Stimulated activated CD4-positive, alpha-beta T cell treated with anti-CD3 and anti-CD28 coated beads, Interleukin-15, amount 100 ng/mL, for 1 hour (primary cell): ENCODE measurements at places on chromosomes 7 and 10.

DNA sequence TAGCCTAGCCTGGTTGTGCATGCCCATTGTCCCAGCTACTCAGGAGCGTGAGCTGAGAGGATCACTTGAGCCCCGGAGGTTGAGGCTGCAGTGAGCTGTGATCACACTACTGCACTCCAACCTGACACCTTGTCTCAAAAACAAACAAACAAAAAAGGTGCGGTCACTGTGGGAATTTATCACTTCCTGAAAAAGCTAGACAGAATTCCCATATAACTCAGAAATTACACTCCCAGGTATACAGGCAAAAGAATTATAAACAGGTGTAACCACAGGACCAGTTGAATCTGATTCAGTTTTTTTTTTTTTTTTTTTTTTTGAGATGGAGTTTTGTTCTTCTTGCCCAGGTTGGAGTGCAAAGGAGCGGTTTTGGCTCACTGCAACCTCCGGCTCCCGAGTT lies 3.2 kb upstream of the OGDH start:
- no peak for DNase-seq

- DNase-seq, result no peak
Observed at GRCh38 chr7:107993891-107994291, 9.1 kb downstream of the LAMB1 start.

- no peak for DNase-seq
Observed at GRCh38 chr7:94655848-94656657, at the start of gene SGCE. Gene SGCE (minus strand): TSS chr7:94656133. CDS start chr7:94656098, 35 bp downstream.

GRCh38 chr7:78178319-78178718 lies 379.7 kb downstream of the PHTF2 start:
- DNase-seq, result no peak

DNA sequence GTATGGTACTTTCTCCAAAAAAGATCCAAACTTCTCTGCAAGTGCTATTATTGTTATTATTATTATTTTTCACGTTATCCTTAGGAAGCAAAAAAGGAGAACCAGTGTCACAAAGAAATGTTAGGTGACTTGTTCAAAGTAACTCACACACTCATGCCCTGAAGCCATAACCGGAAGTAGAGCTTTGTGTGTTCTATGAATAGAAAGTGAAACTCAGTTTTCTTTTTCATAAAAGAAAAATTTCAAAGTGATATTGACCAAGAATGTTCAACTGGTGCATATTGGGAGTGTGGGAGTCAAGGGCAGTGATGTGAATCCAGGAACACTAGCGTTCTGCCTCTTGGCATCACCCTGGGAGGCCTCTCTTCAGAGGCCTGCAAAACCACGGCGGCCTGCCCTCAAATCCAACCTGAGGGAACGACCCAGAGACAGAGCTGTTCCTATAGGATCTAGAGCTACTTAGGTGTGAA lies 106.1 kb downstream of the PRKCQ start:
- no peak for DNase-seq

GRCh38 chr10:689452-690371 lies at the start of gene DIP2C:
Gene DIP2C (minus strand): TSS chr10:689668. CDS start chr10:689578, 90 bp downstream.
- DNase-seq, result no peak

DNA sequence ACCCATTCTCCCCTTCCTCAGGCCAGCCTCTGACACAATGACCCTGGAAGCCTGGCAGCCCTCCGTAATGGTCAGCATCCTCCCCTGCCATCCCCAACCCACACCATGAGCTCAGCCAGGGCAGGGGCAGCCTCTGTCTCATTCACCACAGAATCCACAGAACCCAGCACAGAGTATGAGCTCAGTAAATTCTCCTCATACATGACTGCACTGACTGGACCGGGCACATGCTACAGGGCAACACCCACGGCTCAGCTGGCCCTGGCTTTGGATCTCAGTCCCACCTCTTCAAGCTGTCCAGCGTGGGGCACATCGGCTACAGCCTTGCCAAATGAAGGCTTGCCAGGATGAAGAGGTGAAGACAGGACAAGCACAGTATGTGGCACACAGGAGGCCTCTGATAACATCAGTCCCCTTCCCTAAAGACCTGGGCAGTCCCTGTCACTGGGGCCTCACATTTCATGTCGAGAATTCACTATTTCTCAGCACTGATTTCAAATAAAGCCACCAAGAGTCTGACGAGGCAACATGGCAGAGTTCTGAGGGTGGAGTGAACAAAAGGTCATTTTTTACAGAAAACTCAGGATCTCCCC lies 7.9 kb downstream of the GPRIN2 start:
- DNase-seq, result no peak

DNA sequence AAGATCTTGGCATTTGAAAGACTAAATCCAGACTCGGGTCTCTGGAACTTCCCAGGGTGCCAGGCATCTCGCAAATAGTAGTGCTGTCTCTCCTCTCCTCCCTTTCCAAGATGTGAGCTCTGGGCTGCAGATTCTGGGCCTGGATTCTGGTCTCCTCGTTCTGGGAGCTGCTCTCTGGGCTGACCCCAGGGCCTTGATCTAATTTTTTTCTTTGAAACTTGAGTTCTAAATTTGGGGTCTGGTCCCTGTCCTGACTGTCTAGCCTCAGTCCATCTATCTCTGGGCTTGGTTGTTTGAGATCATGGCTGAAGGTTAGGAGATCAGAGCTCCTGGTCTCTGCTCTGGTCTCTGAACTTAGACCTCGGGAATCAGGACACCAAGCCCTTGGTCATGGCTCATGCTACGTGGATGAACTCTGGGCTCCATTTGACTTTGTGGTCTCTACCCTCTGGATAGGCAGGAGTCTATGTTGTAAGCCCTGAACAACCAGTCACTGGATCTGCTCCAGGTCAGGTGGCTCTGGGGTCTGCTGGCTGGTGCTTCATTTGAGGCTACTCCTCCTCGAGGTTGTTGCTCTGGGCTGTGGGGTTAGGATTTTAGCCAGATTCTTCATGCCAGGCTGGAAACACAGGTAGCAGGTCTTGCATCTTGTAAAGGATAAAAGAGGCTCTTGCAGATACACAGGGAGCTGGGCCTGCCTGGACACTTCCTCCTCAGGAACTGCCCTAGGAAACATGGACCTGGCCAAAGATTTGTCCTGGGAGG lies 8.0 kb upstream of the MBL2 start:
- DNase-seq, result no peak

GRCh38 chr10:71290331-71290730 lies 28.7 kb upstream of the SLC29A3 start:
- DNase-seq, result no peak

GRCh38 chr7:20447021-20447650 lies 116.4 kb downstream of the ITGB8 start:
- no peak for DNase-seq

- no peak for DNase-seq
Observed at GRCh38 chr10:35433851-35434426, 97.6 kb downstream of the CCNY start.

DNA sequence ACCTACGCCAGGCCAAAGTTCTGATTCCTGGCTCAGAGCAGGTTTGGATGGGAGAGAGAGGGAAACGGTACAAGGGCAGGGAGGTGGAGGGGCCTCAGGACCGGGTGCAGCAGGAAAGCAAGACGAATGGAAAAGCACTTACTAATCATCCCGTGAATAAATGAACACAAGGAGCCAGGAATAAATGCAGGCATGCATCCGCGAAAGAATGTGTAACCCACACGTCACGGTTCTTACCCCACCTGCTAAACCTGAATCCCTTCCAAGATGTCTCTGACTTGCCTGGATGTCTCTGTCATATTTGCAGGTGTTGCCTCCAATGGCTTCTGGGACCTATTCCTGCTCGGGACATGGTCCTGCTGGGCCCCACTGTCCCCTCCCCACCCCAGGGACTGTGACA lies 335.2 kb upstream of the RNF32 start:
- DNase-seq, result no peak

- DNase-seq, result no peak
Observed at GRCh38 chr7:15692501-15693020, 6.1 kb upstream of the MEOX2 start.

- no peak for DNase-seq
Observed at GRCh38 chr10:70784016-70784415, 1.2 kb downstream of the TBATA start.

DNA sequence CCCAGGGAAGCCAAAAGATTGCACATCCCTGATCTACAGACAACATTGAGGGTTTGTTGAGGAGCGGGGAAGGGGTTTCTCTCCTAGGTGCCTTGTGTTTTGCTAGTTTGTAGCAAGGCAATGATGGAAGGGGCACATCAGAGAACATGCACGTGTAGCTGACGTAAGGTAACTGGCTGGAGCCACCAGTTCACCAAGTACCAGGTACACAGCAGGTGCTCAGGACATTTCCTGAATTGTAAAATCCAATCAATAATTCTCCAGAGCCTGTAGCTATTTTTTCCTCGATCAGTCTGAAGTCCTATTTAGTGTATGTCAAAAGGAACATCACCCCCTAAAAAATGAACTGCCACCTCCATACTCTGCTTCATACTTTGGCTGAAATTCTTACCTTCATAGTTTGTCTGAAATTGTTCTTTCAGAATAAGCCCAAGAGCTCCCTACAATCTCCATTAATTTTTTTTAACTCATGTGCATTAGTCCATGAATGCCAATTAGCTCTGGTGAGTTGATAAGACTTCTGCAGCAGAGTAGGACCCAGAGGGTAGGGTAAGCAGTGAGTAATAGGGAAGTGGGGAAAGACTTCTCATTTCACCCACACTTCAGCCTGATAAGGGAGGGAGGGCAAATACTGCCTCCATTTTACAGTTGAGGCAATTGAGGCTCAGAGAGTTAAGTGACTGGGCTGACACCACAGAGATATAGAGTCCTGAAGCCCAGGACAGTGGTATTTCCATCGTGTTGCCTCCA lies 36.0 kb upstream of the SLC26A3 start:
- no peak for DNase-seq

DNA sequence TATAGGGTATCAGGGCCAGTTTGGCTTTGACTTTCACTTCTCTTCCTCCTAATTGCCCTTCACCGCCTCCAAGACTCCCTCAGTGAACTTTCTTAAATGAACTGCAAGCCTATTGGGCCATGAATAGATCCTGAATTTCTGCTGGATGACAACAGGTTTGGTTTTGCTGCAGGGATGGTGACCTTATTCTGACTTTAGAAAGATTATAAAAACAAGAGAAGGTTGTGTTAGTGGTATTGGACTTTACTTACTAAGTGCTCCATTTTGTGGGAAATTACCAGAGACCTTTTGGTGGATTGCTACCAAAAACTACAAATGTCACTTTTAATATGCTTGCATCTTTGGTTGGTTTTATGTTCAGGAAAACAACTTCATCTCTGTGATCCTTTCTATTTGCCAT lies 11.5 kb upstream of the LIPA start:
- DNase-seq, result no peak

- no peak for DNase-seq
Observed at GRCh38 chr7:25726170-25726780, 425.7 kb upstream of the NFE2L3 start.

DNA sequence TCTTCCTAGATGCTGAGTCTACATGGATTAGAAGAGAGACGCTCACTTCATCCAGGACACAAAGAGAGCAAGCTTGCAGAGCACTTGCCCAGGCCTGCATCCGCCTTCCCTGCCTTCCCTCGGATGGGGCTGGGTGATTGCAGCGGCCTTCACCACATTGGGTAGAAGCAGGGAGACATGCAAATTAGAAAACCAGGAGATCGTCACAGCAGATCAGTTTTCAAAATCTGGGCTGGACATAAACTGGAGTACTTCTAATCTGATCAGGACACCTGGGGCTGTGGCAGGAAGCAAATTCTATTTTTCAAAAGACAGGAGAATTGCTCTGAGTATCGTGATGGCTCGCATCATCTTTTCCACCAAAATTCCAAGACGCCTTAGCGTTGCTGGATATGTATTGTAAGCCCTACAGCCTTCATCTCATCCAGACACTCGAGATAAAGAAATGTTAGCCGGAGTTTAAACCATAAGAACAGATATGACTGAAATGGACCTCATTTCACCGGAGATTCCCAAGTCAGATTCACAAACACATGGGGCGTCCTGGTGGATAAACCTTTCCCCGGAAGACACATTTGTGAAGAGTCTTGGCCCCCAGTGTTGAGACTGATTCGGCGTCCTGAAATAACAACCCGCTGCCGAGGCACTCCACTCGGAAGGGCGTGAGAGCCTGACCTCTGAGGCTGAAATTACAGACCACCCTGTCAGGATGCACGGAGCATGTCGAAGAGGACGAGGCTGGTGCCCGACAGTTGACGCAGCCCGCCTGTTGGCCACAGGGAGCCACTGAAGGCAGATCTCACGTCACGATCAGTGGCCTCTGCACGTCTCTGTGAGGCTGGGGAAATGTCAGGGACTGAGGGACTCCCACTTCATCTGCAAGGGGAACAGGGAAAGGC lies 91.2 kb upstream of the PARD3 start:
- no peak for DNase-seq

DNA sequence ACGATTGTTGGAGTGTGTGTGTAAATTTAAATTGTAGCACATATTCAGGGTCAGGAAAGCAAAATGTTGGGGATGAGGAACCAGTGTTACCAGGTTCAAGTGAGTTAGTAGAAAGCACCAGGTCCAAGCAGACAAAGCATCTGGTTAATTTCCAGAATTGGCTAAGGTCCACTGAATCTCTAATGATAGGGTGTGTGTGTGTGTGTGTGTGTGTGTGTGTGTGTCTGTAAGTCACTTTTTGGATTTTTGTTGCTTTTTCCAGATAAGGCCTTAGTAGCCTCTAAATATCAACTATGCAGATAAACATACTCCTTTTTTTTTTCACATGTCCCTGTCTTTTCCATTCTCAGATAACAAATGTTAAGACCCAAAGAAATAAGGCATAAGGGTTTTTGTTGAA lies 36.6 kb upstream of the FMC1 start:
- no peak for DNase-seq

- no peak for DNase-seq
Observed at GRCh38 chr7:116678780-116679179, 6.8 kb downstream of the MET start.

DNA sequence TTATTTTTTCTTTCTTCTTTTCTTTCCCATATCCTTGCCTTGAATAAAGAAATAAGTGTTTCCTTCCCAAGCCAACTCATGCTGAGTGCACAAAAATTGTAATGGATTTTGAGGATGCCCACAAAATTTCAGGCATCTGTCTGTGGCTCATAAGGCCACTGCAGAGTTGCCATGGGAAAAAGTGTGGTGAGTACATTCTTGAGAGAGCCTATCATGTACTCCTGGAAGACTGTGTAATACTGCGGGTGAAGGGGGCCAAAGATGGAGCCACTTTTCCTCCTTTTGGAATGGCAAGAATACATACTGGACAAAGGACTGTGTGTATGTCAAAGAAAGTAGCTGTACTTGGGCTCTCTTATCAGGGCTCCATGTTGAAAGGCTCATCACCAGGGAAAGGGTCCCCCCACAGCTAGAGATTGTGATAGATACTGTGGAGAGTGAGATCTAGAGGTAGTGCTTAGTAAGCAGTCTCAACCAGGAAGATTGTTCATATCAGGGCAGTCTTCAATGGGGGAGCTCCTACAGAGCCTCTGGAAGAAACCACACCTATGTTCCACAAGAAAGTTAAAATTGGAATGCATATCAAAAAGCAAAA lies 341.6 kb upstream of the KCND2 start:
- no peak for DNase-seq
